ENCODE measurements at places on chromosomes 6 and 20.

GRCh38 chr6:4135665-4136353 is 434 bp upstream of the ECI2 start:
- peak; percentile 97 for DNase-seq

DNA sequence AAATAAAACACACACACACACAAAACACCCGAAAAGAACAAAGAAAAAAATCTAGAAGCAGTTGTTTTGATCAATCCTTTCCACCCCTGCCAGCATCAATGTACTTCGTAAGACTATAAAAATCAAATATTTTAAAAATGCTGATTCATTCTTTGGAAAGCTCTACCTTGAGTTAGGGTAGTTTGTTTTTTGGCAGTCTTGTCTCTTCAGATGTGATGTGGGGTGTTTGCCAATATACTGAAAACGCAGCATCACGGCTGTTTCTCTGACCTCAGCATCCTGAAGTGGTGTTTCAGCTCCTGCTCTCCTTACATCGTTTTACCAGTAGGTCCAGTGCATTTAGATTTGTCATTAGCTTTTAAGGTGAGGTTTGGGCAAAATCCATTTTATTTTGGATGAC is 526.0 kb downstream of the UTRN start:
- DNase-seq: no peak

GRCh38 chr6:38215651-38216311 is 396.3 kb downstream of the ZFAND3 start:
- DNase-seq: no peak

GRCh38 chr6:143842461-143842901 is 657 bp upstream of the LTV1 start:
- DNase-seq: no peak

Data from SJSA1 (cell line).